NCI-H1417 treated with DMSO at 0.1 percent for 48 hours (cell line): ENCODE measurements at places on chromosomes 6 and 20.

- DNase-seq, result no peak
These were observed 7.6 kb upstream of the KCNK16 start for GRCh38 chr6:39330057-39330456.

DNA sequence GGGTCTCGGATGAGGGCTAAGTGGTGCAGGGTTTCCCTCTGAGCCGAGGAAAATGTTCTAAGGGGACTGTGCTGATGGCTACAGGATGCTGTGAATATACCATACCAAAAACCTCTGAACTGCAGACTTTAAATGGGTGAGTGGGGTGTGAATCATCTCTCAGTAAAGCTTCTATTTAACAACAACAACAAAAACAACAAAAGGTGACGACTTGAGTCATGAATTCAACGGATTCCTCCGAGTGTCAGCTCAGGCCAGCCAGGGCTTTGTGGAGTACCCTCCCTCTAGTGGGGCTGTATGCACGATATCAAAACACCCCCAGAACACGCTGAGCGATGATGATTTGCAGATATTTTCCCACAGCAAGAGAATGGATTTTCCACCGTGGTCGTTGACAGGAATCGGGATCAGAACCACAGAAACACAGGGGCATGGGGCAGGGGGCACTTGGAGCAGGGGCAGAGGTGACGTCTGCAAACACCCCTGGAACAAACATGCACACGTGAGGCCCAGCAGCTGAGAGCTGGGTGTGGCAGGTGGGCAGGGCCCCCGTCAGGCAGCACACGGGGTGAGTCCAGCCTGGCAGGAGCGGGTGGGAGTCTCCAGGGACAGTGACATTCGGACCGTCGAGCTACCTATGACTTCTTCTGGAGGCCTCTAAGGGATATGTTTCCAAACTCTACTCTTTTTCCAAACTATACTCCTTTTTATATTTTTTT is 38.6 kb downstream of the SLC2A4RG start:
- DNase-seq, result no peak

- DNase-seq, result no peak
These were observed 41.7 kb downstream of the PMEPA1 start for GRCh38 chr20:57667924-57668782.

- no peak for DNase-seq
These were observed 58.2 kb downstream of the SPACA1 start for GRCh38 chr6:88105741-88106340.

DNA sequence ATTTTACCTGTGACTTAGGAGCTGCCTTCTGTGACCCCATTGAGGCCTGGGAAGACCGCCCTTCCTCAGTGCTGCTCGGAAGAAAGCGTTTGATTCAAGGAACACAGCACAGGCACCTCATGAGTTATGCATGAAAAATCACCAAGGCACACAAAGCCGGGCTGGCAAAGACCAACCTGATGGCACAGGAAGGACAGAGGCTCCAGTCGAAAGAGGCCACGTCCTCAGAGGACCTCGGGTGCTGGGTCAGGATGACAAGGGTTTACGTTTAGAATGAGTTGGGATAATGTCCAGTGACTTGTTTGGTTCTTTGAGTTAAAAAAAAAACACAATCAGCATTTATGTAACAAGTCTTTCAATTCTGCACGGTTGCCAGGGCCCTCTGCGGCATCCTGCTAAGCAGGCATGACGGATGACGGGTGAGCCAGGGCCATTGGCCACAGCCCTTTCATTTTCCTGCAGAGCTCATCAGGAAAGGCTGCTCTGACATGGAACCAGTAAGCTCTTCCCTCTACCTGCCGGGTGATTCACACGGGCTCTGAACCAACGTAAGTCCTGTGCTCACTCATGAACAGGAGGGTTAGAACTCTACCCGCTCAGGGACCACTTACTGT is 112.8 kb downstream of the DACT2 start:
- no peak for DNase-seq

DNA sequence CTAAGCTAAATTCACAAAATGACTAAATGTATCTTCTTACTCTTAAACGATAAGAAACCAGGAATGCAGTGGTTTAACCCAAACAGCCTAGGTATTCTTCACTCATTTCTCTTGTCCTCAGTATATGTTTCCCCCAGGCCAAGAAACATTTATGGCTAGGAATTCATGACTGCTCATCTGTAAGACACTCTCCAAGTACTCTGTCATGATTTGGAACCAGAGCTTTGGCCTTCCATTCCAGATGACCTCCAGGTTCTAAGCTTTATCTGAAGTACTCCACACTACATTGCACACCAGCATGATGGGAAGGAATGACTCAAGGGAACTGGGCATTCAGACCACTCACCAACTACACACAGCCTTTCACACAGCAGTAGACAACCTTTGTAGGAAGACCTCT is 29.3 kb downstream of the NT5E start:
- no peak for DNase-seq

GRCh38 chr20:32674362-32674789 is 635 bp upstream of the C20orf203 start:
- DNase-seq, result no peak

- no peak for DNase-seq
These were observed 143.4 kb downstream of the ADGRB3 start for GRCh38 chr6:68778356-68779020.

DNA sequence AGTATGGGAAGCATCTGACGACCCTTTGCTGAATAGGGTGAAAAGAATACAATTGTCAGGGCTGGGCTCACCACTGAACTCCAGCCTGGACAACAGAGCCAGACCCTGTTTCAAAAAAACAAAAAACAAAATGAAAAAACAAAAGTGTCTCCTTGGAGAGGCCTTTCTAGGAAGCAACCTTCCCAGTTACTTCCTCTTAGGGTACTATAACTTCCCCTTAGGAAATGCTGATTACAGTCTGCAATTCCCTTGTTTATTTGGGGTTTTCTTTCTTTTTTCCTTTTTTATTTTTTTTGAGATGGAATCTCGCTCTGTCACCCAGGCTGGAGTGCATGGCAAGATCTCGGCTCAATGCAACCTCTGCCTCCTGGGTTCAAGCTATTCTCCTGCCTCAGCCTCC is 20.5 kb upstream of the TTPAL start:
- no peak for DNase-seq

- no peak for DNase-seq
These were observed 217.1 kb downstream of the FARS2 start for GRCh38 chr6:5478380-5478779.
